ENCODE measurements at places on chromosomes 4 and X. TPM values are rescaled to one million over a fixed set of nuclear protein-coding genes. Genes with fewer than 3 reads are reported as not detected.

WNK3 gene
- 5.7 TPM for total RNA-seq

S100G gene
- total RNA-seq, result not detected

STATH gene
- total RNA-seq, result not detected

DNA sequence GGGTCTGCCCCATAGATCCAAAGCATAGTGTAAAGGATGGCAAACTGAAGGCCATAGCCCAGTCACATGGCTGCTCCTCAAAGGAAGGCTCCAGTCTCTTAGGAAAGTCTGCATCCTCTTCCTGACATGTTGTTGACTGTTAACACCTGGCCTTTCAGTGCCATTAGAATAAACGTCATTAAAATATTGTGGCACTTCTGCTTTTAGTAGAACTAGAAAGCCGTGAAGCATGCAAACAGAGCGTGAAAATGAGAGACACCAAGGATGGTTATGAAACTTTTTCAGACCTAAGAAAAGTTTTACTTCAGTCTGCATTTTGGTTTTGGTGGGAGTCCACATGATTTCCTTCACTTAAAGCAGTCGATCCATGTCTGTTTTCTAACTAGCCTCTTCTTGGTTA lies 41.1 kb upstream of the AFF2 start:
- no peak for DNase-seq
- H3K27me3 ChIP-seq, result no peaks in the 10 kb centered on the region

- no peaks in the 10 kb centered on the region for H3K36me3 ChIP-seq
- H3K27me3 ChIP-seq, result no peaks in the 10 kb centered on the region
- H3K4me1 ChIP-seq, result no peaks in the 10 kb centered on the region
- DNase-seq, result no peak
These were observed 147.4 kb upstream of the FGF13 start for GRCh38 chrX:138858951-138859350.

All from chondrocyte (in vitro differentiated cells).